ENCODE measurements at places on chromosomes 13 and 19. TPM values are rescaled to one million over a fixed set of nuclear protein-coding genes. Genes with fewer than 3 reads are reported as not detected.

KLK14 gene
- 0.99 TPM for total RNA-seq

IL4I1 gene
- total RNA-seq, result 1.6 TPM

INSR gene
- 46.5 TPM for total RNA-seq

FFAR2 gene
- not detected for total RNA-seq

ATP1A3 gene
- 0.45 TPM for total RNA-seq

SLC6A16 gene
- 5.6 TPM for total RNA-seq

KLK1 gene
- 0.40 TPM for total RNA-seq

SIGLEC8 gene
- not detected for total RNA-seq

TSHZ3 gene
- 87.1 TPM for total RNA-seq

HCST gene
- total RNA-seq, result 1.4 TPM

ZNF419 gene
- 22.3 TPM for total RNA-seq

MUC16 gene
- total RNA-seq, result 0.60 TPM

LSR gene
- 51.9 TPM for total RNA-seq

TUBA3C gene
- not detected for total RNA-seq

ZNF571 gene
- total RNA-seq, result 6.8 TPM

TMPRSS9 gene
- total RNA-seq, result 0.84 TPM

ALOX5AP gene
- total RNA-seq, result 0.25 TPM

ZNF154 gene
- total RNA-seq, result 42.4 TPM

ARL11 gene
- 0.20 TPM for total RNA-seq

ACER1 gene
- total RNA-seq, result 0.16 TPM

MFSD12 gene
- total RNA-seq, result 58.3 TPM

PSPN gene
- total RNA-seq, result 3.6 TPM

OR4F17 gene
- total RNA-seq, result not detected

COX7A1 gene
- not detected for total RNA-seq

SERP2 gene
- 3.9 TPM for total RNA-seq

PCDH20 gene
- 3.4 TPM for total RNA-seq

TMEM150B gene
- not detected for total RNA-seq

CEACAM21 gene
- not detected for total RNA-seq

ANKRD24 gene
- total RNA-seq, result 0.75 TPM

TINCR gene
- 2.5 TPM for total RNA-seq

IGFL2 gene
- total RNA-seq, result 3.7 TPM

CNN1 gene
- total RNA-seq, result 29.6 TPM

LILRA6 gene
- total RNA-seq, result not detected

EPS8L1 gene
- total RNA-seq, result 375 TPM

EDDM13 gene
- not detected for total RNA-seq

DHX34 gene
- 31.7 TPM for total RNA-seq

TEX101 gene
- total RNA-seq, result not detected

ZNF470 gene
- 4.7 TPM for total RNA-seq

OVOL3 gene
- not detected for total RNA-seq

LYL1 gene
- 3.4 TPM for total RNA-seq

All from mesothelial cell of epicardium (in vitro differentiated cells).